ENCODE measurements at places on chromosomes 6 and 20.

- no peak for DNase-seq
Observed at GRCh38 chr6:99427988-99428387, 2.9 kb upstream of the PNISR start.

DNA sequence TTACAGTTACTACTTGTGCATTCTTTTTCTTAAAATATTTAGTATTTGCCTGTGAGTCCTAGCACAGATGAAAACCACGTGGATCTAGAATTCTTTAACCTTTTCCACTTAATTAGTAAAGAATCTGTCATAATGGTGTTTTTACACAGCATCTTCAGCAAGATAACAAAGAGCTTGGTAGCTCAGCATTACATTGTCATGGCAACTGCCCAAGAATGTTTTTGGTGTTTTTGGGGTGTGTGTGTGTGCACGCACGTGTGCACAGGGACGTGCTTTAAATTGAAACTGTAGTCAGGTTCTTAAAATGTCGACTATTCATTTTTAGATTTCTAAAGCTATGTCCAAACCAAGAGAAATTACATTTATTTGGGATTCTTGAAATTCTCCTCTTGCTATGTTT is 108.0 kb downstream of the FIG4 start:
- DNase-seq = no peak

- no peak for DNase-seq
Observed at GRCh38 chr6:6711832-6712448, 123.4 kb downstream of the LY86 start.

- DNase-seq = no peak
Observed at GRCh38 chr6:52307900-52308372, 23.4 kb upstream of the MCM3 start.

GRCh38 chr6:114747995-114748625 is 405.3 kb upstream of the HS3ST5 start:
- DNase-seq = peak; percentile 35

DNA sequence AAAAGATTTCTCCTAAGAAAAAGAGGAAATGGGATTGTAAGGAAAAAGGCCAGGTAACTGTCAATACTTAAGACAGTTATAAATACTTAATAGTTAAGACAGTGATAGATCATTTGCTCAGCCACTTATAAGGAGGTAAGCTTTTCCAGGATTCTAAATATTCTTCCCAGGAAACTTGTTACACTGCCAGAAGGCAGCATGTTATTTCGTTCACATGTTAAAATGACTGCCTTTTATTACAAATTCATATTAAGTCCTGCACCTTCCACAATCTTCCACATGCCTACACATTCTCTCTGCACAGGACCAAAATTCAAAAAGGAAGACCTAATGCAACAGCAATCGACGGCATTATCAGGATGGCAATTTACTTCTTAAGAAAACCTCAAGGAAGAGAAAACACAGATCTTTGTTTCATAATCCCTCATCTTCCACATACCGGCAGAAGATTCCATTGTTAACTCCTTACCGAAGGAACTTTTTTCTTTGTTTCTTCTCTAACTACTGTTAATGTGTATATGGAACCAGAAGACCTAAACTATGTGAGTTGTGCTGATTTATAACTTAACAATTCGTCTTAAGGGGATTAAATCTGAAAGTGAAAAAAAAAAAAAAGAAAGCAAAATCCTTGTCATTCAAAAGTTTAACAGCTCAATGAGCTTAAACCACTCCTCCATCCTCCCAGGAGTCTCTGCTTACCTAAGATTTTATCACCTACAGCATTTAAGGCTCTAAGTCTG is 799 bp downstream of the TAAR2 start:
- DNase-seq = no peak

- no peak for DNase-seq
Observed at GRCh38 chr6:157604816-157605215, 218.2 kb upstream of the SNX9 start.

DNA sequence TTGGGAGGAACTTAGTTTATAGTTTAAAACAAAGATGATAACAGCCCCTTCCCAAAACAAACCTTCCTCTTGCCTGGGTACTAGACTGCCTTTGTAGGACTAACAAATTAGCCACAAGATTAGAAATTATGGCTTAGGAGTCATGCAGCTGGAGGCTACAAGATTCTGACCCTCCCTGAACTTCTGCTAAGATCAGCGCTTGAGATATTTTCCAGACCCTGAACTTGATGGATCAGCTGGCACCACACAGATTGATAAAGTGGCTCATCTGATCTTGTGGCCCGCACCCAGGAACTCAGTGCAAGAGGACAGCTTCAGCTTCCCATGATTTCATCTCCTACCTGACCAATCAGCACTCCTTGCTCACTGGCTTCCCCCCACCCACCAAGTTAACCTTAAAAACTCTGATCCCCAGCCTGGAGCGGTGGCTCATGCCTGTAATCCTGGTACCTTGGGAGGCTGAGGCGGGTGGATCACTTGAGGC is 5.9 kb upstream of the SERINC3 start:
- DNase-seq = no peak

DNA sequence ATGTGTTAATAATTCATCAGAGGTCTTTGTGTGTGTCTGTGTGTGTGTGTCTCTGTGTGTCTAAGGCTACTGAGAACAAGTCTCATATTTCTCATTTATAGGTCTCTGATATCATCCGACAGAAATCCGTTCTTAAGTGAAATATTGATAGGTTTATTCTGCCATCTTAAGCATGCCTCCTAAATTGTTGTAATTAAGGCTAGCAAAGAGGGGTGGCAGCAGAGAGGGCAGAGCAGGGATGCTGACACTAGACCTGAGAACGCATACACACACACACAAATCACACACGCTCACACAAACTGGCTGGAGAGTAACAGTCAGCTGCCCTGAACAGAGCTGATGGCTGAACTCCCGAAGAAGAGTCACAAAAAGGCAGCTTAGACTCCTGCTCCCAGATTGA is 84.9 kb upstream of the LRFN2 start:
- no peak for DNase-seq

GRCh38 chr6:166330612-166331011 is 11.7 kb downstream of the SFT2D1 start:
- no peak for DNase-seq

DNA sequence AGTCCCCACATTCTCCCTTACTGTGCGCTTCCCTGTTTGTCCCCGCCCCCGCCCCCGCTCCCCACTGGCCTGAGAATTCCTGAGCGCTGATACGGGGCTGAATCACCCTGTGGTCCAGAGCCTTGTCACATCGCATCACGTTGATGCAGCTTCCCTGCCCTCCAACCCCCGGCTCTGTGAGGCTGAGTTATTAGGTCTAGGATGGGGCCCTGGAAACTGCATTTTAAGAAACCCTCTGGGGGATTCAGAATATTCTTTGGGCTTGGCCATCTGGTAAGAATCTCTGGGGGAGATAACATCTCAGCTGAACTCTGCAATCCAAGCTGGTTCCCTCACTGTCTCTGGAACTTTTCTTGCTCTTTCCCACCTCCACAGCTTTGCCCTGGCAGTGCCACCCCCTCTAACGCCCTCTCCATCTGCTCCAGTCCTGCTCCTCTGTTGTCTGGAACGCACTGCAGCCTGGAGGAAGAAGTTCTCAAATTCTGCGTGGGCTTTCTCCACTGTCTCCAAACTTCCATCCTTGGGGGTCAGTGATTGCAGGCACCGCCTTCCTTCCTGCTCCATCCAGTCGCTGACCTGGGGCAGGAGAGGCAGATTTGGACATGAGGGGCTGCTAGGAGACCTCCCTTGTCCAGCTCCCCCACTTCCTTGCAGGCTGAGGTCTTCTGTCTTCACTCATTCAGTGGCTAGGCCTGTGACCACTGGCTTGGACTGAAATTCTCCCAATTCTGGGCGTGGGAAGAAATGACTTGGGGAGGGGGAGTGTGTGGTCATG is 42.6 kb downstream of the KIAA1755 start:
- no peak for DNase-seq

GRCh38 chr6:170575250-170575649 is 9.2 kb downstream of the PDCD2 start:
- DNase-seq = no peak
